ENCODE measurements at places on chromosomes 3 and 15.

GRCh38 chr3:134004841-134005240 lies 24.9 kb downstream of the SLCO2A1 start:
- DNase-seq: no peak

DNA sequence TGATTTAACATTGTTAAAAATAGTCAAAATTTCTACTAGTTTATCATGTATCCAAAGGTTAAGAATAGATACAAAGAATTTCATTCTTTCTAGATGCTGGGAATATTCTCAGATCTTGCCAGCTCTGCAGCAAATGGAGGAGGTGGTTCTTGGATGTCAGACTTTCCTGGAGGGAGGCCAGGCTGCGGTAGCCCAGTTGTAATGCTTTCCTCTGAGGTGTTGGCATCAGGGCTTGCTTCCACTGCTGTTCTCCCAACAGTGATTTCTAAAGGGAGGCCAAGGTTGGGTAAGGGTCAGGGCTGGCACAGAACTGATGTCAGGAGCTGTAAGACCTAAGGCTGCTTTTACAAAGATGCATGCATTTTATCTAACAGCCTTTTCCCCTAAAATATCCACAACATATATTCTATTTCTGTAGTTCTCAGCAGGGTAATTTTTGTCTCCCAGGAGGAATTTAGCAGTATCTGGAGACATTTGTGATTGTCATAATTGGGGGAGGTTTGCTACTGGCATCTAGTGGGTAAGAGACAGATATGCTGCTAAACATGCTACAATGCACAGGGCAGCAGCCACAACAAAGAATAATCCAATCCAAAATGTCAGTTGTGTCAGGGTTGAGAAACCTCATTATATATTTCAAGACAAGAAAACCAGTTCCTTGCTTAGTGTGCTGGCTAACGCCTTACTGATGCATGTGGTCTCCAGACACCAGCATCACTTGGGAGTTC lies 42.0 kb upstream of the SPTSSB start:
- DNase-seq: no peak

DNA sequence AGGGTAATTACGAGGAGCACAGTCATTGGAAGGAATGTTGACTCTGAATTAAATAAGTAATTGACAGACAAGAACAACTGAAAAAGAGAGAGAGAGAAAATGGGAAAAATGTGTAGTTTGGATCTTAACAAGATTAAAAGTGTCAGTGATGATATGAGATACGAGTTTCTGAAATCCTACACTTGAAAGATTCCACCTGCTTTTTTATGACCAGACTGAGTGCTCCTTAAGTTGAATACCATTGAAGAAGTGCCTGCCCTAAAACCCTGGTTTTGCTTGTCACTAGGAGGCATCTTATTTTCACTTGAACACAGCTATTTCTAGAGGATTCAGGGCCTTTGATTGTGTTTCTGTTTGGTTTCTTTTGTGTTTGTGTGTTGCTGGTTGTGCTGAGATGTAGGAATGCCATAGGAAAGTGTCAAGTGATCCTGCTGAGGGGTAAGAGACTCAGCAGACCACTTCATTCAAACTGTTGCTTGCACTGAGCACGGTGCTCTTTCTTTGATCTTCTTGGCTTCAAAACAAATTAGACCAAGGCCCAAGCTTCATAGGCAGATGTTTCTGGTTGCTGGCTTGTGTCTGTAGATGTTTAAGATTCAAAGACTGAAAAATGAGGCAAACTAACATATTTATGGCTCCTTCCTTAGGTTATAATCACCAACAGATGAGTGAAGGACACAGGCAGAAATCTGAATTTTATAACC lies 17.2 kb upstream of the ABHD10 start:
- no peak for DNase-seq

DNA sequence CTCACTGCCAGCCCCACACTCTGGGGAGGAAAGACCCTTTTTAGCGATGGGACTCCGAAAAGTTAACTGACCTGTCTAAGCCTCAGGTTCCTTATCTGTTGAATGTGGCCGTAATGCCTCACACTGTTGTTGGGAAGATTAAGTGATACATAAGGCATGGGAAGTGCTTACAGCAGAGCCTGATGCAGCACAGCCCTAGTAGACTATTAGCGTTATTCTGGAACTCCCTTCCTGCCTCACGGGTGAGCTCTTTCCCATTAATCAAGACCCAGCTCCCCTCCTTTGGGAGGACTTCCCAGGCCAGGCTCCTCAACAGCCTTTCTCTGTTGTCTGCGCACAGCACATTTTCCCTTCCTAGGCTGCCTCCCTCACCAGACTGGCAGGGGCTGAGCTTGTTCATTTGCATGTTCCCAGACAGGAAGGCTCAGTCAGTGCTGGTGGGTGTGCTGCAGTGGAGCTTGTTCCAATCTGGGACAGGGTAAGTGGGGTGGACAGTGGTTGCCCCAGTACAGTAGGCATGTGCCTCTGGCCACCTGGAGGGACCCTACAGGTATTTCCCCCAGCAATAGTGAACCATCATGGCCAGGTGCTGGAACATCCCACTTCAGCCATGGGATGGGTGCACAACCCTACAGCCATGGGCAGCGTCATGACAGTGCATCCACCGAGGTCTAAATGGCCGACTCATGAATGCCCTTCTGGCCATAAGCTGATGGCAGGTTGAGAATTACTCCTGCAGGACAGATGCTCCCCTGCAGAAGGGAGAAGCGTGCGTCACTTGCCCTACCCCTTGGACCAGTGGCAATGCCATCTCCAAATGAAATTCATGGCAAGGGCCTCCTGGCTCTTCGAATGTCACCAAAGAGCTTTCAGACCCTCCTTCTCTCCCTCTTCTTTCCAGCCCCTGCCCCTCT lies 5.8 kb upstream of the PSTPIP1 start:
- DNase-seq: no peak

- no peak for DNase-seq
These were observed 477.1 kb downstream of the EPHB1 start for GRCh38 chr3:135272026-135272669.

GRCh38 chr15:101192081-101192480 lies 59.8 kb downstream of the CHSY1 start:
- DNase-seq: no peak

- DNase-seq: no peak
These were observed 160.1 kb upstream of the SATB1 start for GRCh38 chr3:18585004-18585968.

DNA sequence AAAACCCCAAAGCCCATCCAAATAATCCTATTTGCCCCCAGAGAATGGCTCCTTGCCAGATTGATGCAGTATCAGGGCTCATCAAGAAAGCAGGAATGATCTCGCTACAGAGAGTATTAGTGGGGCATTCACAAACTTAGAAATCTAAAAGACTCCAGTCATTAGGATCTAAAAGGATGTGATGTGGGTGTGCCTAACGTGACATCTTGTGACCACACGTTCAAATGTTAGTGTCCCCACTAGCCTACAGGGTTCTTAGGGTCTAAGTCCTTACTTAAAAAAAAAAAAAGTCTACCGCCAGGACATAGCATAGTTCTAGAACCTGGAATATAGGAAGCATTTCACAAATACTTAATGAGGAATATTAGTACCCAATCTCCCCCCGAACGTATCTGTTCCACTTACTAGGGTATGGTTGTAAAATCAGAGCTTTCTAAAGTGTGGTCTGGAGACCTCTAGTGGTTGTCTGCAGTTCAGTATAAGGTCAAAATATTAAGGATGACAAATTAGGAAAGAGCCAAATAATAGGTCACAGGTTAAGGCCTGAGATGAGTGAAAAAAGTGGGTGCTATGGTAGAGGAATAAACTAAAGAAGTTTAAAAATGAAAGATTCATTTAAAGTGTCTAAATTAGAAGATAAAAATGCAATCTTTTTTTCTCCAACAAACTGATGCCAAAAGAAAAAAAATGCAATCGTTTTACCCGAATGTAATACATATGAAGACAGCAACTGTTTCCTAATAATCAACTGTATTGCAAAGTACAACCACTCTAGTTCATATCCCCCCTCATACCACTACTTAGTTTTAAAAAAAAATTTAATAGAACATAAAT lies 4.2 kb upstream of the CHRM5 start:
- DNase-seq: no peak

DNA sequence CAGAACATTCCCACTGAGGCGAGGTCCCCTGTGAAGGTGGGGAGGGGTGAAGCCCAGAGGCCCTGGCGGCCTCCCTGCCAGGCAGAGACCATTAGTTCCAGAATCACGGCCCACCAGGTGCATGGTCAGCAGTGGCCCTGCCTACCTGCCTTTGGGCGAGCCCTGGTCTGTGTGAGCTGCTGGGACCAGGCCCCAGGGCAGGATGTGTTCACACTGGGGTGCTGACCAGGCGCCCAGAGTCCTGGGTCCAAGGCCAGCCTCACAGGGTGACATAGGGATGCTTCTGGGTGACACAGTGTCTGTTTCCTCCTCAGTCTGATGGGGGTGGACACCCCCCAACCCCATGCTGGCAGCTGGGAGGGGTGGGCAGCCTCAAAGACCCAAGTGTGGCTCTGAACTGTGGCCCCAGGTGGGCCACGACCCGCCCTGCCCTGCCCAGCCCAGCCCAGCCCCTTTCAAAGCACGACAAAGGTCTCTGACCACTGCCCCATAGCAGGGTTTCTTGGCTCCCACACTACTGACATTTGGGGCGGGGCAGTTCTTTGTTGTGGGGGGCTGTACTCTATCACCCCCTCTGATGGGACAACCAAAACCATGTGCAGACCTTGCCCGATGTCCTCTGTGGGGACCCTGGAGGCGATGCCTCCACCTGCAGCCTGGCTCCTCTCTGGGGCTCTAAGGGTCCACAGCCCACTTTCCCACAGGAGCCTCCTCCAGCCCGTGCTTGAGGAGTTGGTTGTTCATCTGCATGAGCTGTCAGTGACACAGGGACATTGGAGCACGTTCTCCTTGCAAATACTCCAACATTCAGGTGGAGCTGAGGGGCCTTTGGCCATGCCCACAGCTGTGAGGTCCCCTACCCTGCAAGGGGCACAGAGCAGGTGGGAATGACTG lies 44.8 kb upstream of the SLC41A3 start:
- no peak for DNase-seq

DNA sequence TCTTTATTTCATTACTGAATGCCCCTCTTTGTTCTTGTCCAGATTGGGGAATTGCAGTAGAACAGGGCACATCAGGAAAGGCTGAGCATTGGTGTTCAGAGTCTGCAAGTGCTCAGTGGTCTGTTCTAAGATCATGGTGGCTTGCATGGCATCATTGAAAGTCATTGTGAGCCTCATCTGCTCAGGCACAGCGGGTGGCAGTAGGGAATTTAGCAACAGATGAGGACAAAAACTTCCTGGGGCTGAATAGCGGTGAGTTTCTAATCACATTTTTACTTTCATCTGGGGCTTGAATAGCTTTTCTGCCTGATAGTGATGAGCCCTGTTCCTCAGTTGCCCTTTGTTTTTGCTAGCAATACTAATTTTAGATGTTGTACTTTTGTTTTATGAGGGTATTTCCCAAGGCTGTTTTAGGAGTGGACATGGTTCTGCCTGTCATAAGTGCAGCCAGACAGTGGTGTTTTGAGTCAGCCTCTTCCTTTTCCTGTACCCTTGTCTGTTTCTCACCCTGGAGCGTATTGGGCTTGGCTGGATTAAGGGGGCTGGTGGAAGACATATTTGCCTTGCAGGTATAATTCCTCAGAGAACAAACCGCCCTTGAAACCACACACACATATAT lies 127.2 kb upstream of the IL12A start:
- DNase-seq: no peak

DNA sequence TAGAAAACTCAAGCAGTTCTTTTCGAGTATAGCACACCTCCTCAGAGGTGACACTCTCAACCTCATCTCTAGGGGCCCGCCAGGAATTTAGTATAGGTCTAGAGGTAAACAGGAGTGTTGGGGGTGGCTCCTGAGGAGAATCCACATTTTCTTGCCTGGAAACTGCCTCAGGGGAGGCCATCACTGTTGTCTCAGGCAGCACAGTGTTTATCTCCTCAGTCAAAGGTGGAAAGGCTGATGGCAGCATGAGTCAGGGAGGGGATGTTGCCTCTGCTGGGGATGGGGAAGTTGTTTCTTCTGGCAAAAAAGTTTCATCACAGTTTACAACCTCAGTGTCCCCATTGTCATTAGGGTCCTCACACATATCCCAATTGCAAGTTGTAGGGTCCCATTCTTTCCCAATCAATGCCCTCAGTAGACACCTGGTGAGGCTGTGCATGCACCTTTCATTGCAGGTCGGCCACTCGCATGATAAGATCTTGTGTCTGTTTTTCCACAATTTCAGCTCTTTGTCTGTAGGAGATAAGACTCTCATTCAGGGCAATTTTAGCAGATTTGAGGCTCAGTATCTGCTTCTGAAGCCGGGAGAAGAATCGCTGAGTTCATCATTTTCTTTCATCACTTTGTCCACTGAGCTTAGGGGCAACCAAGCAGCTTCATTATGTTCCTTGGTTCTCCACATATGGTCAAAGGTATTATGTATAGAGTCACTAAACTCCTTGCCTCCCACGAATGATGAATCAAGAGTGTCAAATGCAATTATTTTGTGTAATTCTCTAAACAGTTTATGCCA lies 25.8 kb downstream of the NAALADL2 start:
- DNase-seq: no peak

DNA sequence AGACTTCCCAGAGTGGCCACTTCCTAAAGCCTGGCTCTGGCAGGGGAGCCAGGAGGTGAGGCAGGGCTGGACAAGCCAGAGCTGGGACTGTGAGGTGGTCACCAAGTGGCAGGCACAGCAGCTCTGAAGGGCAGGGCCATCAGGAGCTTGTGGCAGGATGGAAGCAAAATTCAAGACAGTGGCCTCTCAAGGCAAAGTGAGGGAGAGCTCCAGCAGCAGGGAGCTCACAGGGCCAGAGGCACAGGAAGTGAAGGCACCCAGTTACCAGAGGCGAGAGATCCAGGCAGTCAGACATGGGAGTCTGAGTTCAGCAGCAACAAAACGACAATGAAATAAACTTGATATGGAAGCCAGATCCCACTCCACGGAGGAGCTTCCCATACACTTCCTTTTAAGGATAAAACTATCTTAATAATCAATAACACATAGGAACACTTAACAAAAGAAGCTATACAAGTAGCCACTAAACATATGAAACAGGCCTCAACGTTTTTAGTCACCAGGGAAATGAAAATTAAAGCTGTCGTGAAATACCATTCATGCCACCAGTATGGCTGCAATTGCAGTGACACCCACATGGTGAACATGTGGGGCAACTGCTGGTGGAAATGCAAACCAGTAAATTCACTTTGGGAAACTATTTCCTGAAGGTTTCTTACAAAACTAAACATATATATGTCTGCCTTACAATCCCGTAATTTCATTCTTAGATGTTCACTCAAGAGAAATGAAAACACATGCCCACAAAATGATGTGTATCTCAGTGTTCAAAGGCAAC lies 35.4 kb upstream of the TMEM158 start:
- DNase-seq: no peak

DNA sequence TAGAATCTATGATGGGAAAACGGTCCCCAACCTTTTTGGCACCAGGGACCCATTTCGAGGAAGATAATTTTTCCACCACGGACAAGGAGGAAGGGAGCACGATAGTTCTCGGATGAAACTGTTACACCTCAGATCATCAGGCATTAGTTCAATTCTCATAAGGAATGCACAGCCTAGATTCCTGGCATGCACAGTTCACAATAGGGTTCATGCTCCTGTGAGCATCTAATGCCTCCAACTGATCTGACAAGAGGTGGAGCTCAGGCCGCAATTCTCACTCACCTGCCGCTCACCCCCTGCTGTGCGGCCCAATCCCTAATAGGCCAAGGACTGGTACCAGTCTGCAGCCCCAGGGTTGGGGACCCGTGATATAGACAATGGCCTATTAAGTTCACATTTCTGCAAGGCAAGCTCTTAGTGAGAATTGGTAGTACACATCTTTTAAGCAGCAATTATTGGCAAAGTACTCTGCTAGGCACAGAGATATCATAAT lies 26.5 kb downstream of the CD200R1 start:
- no peak for DNase-seq
